ENCODE measurements at places on chromosomes 1 and 21.

- DNase-seq, result no peak
Observed at GRCh38 chr21:45326891-45327440, 39.3 kb upstream of the POFUT2 start.

DNA sequence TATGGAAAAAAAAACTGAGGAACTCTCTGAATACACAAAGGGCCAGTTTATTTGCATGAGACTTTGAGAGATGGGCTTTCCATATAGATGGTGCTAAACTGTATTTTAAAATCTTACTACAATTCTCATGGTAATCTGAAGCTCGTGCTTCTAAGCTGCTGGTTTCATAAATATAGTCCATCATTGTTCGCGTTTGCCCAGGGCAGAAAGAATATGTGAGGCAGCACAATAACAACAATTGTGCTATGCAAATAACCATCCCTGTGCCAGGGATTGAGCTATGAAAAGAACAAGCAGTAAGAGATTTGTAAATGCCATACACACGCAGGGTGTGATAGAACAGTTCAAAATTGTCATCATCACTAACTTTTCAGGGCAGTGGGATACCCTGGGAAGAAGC is 4.9 kb upstream of the EPS15 start:
- DNase-seq, result no peak

DNA sequence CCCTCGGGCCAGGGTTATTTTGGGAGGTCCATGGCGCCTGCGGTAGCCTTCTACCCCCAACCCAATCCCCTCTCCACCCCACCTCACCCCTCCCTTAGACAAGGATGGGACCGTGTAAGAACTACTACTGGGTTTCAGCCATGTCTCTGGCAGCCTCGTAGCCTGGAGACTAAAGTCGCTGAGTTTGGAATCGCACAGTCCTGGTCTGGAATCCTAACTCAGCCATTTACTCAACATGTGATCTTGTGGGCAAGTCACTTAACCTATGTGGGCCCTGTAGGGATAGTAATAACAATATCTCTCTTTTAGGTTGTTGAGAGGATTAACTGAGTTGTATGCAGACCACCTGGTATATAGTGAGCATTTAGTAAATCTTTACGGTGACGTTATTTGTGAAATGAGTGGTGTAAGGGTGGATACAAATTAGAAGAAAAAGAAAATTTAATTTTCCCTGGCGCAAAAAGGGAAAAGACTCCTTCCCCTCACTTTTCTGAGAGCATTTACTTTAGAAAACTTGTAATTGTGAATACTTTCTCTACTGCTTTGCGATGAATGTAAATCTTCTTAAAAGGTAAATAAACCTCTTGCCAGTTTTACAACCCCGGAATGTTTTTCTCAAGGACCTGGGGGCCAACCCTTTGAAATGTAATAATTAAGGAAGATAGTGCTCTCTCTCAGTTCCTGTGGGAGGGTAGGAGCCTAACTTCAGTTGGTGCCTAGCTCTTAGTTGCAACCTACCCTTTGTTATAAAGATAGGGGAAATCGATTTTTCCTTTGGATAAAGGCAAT is 615 bp upstream of the MRPS15 start:
- no peak for DNase-seq

- DNase-seq, result no peak
Observed at GRCh38 chr21:41573902-41574690, 66.1 kb upstream of the TMPRSS2 start.

GRCh38 chr1:228120857-228121489 is 11.9 kb upstream of the MRPL55 start:
- DNase-seq, result no peak

DNA sequence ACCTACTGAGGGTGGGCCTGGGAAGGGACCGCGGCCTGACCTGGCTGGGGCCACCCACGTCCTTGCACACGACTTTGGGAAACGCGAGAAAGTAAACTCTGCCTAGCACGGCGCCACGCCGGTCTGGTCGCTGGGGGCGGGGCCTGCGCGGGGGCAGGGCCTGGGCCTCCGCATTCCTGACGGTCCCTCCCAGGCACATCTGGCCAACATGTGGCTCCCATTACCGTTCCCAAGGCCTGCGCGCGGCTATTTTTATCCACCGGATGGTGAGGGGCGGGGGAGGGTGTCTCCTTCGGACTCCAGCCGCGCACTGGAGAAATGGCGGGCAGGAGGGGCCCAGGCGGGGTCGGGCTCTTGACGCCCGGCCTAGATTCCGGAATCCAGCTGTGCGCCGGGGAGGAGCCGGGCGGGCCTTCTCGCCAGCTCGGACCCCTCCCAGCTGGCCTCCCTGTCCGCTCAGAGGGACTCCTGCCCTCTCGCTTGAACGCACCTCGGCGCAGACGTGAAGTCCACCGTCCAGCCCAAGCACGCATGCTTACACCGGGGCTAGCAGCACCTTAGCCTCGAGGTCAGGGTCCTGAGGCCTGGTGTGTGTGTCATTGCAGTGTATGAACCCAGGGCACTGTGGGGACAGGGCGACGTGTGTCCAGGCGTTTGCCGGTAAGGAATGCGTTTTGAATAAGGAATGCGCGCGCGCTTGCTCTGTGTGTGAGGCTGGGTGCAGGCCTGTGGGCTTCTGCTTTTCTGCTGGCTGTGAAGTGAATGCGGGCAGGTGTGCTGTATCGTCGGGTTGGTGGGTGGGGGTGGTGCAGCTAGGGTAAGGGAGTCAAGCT is 2.1 kb downstream of the EVA1B start:
- DNase-seq, result no peak

All from NCI-H226 (cell line).